ENCODE measurements at places on chromosomes 6 and 20.

DNA sequence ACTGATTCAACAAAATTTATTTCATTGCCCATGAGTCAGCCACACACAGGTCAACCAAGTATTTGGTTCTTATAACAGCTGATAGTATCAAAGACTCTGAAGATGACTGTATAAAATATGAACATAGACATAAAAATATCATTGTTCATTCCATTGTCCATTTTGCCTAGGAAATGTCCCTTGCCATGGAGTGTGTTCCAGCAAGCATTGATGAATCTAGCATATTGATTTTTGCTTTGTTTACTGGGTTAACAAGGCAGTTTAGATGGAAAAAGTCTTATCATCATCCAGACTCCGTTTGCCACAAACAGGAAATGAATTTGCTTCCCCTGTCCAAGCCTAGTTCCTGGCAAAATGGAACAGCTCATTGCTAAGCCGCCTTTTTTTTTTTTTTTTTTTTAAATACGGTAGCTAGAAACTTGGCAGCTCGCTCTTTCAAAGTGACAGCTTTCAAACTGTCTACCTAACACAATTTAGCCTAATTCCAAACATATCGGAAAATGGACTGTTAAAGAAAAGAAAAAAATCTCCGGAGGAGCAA is 7.5 kb downstream of the F13A1 start:
- DNase-seq, result no peak

DNA sequence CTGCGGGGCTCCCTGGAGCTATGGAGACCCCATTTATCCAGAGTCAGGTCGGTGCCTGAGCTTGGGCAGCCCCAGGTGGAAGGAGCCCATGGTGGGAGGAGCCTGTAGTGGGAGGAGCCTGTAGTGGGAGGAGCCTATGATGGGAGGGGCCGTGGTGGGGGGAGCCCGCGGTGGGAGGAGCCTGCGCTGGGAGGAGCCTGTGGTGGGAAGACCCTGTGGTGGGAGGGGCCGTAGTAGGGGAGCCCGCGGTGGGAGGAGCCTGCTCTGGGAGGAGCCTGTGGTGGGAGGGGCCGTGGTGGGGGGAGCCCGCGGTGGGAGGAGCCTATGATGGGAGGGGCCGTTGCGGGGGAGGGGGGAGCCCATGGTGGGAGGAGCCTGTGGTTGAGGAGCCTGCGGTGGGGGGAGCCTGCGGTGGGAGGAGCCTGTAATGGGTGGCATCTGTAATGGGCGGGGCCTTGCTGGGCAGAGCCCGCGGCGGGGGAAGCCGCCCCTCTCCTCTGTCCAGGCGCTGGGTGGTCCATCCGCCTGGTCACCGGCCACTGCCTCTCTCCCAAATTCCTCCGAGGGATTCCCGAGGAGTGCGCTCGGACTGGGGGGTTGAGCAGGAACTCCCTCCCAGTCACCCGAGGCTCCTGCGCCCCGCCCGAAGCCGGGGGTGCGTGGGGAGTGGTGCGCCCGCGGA is 567 bp upstream of the FNDC11 start:
- DNase-seq, result peak; percentile 81

DNA sequence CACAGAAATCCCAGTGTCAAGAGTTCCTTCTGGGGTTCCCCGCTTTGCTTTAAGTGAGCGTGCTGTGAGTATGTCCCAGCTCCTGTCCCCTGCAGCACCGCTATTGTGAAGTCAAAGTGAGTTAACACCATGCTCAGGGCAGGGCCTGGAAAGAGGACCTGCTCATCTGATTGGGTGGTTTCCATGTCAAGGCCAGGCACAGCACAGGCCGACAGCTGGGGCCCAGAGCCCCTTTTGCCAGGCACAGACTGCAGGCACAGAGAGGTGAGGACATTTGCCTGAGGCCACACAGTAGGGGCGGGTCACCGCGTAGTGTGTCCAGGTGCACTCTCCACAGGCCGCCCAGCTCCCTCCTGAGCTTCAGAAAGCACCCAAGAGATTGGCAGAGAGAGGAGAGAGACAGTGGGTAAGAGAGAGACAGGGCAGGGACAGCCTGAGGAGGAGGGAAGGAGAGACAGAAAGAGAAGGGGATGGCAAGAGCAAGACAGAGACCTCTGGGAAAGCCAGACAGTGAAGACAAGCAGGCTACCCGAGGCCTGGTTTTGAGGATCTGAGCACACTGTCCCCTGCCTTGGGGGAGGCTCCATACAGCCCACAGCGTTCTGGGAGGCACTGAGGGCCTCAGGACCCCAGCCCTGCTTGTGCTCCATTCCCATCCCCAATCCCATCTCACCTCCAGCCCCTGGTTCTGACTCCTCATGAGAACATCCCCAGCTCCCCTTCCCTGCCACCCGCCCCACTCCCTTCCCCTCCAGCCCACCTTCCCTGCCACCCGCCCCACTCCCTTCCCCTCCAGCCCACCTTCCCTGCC is 6.5 kb upstream of the BPIFB1 start:
- DNase-seq, result no peak

GRCh38 chr20:1286267-1287024 is 20.4 kb downstream of the SNPH start:
- DNase-seq, result no peak

- DNase-seq, result peak; percentile 71
Observed at GRCh38 chr6:15363523-15364400, 117.9 kb downstream of the JARID2 start.

GRCh38 chr20:40948465-40949267 is 80.0 kb upstream of the TOP1 start:
- DNase-seq, result no peak

DNA sequence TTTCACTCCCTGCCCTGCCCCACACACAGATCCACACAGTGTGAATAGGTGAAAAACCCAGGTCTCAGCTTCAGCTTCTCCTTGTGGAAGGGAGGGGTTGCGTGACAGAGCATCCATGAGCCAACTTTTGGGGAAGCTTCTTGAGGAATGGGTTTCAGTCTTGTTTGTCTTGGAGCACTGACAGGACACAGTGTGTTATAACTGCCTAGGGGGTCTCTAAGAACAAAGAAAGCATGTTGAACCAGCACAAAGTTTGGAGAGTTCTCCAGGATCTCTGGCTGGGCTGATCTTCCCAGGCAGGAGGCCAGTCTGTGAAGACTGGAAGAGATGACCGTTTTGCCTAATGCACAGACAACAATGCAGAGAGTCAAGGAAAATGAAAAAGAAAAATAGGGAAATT is 164.5 kb downstream of the COL12A1 start:
- no peak for DNase-seq

GRCh38 chr6:149060985-149061760 is 256.3 kb upstream of the TAB2 start:
- DNase-seq, result no peak

DNA sequence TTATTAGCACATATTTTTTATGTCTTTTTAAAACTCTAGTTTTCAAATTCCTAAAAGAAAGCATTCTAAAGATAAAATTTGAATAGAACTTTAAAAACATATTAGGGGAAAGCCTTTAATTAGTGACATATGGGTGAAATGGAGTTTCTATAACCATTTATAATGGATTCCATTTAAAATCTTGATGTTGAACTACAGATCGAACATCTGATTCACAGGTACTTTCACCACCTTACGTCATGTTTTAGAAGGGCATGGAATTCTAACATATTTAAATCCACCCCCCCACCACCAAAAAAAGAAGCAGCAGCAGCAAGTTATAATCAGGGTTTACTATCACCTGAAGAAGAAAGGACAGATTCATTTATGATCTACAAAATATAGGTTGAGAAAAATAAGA is 298.4 kb downstream of the SMOC2 start:
- no peak for DNase-seq

GRCh38 chr6:36111526-36111925 is 18.8 kb upstream of the MAPK13 start:
- DNase-seq, result no peak

- DNase-seq, result peak; percentile 47
Observed at GRCh38 chr6:43627008-43627825, 1.8 kb downstream of the GTPBP2 start.

DNA sequence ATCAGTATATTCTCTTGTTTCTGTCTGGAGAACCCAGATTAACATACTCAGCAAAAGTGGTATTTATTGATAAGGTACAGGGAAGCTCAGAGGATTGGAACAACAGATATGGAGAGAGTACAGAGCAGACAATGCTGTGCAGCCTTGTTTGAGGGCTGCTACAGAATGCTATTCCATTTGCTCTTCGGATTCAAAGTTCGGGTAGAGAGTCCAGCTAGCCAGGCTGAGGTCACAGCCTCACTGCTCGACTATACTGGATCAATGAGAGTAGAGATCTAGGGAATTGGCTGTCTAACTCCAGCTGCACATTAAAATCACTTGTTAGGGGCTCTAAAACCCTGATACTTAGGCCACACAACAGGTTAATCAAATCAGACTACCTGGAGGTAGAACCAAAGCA is 200.1 kb upstream of the BTBD3 start:
- DNase-seq, result no peak

- peak; percentile 54 for DNase-seq
Observed at GRCh38 chr6:6131492-6132109, 124.9 kb upstream of the NRN1 start.

DNA sequence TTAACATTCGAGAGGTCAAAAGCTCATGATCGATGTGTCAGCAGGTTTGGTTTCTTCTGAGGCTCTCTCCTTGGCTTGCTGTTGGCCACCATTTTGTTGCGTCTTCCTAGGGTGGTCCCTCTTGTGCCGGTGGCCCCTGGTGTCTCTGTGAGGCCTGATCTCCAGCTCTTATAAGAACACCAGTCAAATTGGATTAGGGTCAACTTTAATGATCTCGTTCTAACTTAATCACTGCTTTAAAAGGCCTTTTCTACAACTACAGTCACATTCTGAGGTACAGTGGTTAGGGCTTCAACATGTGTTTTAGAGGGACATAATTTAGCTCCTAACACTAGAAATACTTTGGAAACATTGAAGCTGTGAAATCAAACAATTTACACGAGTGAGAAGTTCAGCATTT is 240.8 kb upstream of the KCNQ5 start:
- no peak for DNase-seq

DNA sequence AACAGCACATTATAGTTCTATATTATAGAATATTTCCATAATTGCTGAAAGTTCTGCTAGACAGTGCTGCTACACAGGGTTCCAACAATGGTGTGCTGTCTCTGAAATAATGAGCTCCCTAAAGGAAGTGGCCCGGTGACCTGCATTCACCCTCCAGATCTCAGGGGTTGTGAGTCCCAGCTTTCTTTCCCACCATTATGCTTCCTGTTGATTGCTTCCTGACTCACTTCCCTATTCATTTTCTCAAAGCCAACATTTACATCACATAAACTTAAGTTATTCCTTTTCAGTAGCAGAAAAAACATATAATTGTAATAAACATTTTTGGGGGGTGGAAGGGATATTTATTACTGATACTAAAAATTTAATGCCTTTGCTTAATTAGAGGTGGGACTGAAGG is 12.9 kb upstream of the CCN6 start:
- no peak for DNase-seq

DNA sequence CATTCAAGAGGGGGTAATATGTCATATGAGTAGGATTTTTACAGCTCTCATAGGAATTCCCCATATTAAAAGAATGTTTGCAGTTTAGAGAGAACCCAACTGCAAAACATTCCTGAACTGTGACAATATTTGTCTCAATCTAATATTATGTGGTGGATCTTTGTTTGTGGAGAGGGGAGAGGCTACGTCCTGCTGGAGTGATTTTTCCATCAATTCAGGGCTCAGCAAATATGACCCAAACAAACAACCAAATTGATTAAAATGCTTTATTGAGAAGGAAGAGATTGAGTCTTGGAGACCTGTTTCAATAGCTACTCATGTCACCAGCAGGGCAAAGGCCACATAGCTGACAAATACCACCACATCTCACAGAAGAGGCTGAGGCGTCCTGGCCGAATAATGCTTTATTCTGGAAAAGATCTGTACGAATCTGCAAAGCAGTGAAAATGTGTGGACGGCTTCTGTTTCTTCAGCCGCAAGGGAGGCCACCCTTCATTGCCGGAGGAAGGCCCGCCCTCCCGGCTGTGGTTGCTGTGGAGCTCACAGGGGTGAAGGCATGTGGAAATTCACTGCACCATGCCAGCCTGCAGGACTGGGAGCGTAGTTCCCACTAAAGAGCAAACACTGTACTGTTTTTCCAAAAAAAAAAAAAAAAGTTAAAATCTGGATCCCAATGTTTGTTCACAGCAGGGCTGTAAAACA is 89.7 kb upstream of the QKI start:
- DNase-seq, result no peak

Data from activated CD4-positive, alpha-beta T cell treated with anti-CD3 and anti-CD28 coated beads, Interleukin-10, Interleukin-2, amounts not matched to agents 100 ng/mL and 50 ng/mL, durations not matched to agents 16 hours and 8 hours (primary cell).